ENCODE measurements at places on chromosomes 4 and X.

GRCh38 chrX:116436358-116436816 is at the start of gene SLC6A14:
TSS of gene SLC6A14 (plus strand) at chrX:116436606. CDS start at chrX:116436710, 104 bp downstream.
- no peak for DNase-seq

- DNase-seq, result no peak
Observed at GRCh38 chr4:125693228-125693627, 378.5 kb downstream of the FAT4 start.

DNA sequence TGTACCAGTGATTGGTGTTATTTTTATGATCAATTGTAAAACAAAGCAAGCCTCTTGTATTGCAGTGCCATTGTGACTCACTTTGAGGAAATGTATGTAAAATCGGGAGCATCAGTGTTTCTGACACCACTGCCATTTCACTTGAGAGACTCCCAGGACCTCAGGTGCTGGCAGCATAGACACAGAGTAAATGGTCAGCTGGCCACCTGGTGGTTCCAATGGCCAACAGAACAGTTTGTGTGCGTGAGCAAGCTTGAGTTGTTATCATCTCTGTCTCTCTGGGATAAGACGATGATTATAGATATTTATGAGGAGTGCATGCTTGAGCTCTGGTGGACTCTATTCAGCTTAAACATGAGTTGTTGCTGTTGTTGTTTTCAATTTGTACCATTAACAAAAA is 356.6 kb downstream of the GUCY2F start:
- no peak for DNase-seq

GRCh38 chr4:78553529-78554060 is 2.0 kb downstream of the ANXA3 start:
- DNase-seq, result no peak

DNA sequence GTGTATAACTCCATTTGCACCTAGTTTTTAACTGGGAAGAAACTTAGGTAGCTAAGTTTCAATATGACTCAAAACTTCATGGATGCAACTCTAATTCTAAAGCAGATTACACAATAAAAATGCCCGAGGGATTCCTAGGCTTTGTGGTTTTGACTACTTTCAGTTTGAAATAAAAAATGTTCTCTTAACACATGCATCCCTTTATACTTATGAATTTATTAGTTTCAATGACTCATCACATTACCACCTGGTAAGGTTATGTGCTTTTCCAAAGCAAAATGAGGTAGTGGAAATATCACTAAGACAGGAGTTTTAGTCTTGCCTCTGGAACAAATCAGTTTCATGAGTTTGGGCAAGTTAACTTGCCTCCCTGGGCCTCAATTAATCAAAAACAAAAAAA is 125.5 kb downstream of the OPHN1 start:
- DNase-seq, result no peak

- no peak for DNase-seq
Observed at GRCh38 chrX:131305926-131306325, 16.8 kb upstream of the IGSF1 start.

- no peak for DNase-seq
Observed at GRCh38 chr4:108458681-108459080, 161.7 kb upstream of the RPL34 start.

DNA sequence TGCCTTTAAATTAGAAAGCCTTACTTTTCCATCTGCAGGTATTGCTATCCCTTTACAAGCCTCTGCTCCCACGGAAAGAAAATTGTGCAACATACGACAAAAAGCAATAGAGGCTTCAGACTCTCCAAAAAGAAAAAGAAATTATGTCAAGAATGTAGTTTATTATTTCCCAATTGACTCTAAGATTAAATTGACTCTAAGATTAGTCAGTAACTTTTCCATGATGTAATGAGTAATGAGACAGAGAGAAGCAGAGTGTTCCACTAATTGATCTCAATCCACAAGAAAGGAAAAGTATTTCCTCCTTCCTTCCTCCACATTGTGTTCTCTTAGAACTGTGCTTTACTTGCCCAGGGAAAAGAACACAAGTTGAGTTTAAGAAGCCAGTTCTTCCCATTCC is 345.7 kb upstream of the HS3ST1 start:
- DNase-seq, result no peak

DNA sequence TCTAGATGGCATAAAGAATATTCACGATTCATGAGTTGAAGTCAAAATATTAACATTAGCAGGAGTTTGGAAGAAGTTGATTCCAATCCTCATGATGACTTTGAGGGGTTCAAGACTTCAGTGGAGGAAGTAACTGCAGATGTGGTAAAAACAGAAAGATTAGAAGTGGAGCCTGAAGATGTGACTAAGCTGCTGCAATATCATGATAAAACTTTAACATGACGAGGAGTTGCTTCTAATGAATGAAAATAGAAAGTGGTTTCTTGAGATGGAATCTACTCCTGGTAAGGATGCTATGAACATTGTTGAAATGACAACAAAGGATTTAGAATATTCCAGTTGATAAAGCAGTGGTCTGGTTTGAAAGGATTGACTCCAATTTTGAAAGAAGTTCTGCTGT is 70.1 kb upstream of the TMLHE start:
- DNase-seq, result no peak

- no peak for DNase-seq
Observed at GRCh38 chr4:133402616-133403015, 253.5 kb downstream of the PCDH10 start.

- no peak for DNase-seq
Observed at GRCh38 chr4:3427134-3427476, 14.7 kb upstream of the HGFAC start.

DNA sequence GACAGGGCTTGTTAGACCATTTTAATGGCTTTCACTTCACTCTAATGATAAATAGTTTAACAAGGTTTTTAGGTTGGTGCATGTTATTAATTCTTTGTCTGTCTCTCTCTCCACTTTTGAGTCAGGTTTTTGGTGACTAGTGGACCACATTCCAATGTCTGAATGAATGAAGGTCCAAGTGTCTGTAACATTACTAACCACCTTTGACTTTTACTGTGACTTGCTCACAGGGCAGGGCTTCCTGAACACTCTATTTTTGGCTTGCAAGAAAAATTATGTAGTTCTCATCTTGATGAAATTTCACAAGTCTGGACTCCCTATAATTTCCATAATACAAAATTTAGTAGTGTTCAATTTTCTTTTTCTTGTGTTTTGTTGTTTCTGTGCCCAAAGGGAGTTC is 78.9 kb upstream of the BMPR1B start:
- no peak for DNase-seq

DNA sequence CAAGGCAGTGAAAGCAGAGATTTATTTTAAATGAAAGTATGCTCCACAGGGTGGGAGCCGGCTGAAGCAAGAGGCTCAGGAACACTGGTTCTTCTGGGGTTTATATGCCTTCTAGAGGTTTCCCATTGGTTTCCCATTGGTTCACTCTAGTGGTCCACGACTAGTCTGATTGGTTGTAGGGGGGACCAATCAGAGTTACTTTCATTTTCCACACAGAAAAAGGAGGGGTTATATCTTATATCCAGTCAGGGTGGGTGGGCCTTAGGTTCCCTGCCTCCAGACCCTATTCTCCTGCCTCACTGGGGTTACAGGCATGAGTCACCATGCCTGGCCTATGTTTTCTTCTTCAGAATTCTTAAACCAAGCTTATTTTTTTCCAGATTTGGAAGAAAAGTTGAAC is 101.6 kb downstream of the KLHL8 start:
- DNase-seq, result no peak

DNA sequence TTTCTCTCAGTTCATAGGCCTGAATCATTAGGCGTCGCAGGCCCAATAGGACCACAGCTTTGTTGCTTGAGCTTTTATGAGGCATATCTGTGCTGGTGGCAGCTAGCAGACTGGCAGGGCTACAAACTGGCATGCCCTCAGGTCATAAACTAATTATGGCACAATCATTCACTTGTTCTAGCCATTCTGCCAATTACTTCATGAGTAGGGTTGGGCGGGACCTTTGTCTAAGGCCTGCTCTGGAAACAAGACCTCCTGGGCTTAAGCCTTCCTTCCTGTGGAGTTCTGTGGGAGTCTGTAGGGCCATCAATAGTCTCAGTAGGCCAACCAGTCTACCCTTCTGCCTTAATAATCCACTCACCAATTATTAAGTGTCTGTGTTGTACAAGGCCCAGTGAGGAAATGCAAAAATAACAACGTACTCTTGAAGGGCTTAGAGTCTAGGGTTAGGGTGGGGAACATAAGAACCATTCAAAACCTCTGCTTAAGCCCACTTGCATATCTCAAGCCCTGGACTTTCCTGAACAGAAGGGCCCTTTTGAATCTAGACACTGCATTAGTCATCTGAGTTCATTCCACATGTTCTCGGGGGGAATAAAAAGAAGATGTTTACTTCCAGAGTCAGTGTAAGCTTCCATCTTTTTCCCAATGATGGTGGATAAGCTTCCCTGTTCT is 44.5 kb downstream of the SHROOM4 start:
- no peak for DNase-seq

- no peak for DNase-seq
Observed at GRCh38 chr4:2741626-2742025, 14.5 kb downstream of the TNIP2 start.

DNA sequence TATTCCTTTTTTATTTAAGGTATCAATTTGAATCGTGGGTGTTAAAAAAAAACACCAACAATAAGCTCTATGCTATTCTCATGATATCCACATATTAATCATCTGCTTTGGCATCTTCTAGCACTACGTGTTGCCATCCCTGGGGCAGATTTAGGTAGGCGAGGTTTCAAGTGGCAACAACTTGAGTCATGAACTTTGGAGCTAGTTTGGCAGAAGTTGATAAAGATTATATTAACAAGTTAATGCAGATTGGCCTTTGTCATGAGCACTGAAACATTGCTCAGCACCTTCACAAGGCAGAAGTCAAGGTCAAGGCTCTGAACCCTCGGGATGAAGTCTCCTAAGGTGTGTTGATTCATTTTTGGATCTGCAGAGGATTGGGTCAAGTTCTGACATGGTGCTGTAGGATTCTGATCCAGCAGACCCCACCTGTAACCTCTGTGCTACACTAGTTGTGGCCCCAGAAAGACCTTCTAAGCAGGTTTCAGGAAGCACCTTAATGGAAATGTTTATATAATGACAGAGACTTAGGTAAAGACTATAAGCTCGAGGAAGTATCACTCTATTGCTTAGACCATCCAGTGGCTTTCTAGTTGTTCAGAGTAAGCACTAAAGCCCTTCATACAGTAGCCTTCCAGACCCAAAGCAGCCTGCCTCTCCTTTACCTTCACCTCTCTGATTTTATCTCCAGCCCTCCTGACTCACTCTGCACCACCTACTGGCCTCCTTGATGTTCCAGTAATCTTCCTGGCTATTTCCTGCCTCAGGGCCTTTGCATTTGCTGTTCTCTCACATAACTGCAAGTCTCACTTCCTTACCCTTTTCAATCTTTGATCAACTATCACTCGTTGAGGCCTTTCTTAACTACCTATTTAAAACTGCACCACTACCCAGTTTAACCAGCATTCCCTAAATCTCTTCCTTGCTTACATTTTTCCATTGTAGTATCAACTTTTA is 117.0 kb upstream of the SLC4A4 start:
- no peak for DNase-seq

DNA sequence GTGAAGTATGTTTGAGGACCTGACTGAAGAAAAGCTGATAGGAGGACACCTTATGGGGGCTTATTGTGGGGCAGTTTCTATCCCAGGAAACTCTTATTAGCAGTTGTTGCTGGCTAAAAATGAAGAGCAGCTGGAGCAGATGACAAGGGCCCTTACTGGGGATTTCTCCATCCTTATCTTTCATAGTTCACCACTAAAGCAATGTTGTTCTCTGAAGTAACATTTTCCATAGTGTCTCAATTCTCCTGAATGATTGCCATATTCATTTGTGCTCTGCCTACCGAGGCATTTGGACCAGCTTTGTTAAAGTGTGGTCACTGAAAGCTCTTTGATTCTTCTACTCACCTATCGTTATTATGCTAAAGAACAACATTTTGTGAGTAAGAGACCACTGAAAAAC is 7.7 kb downstream of the ENOX2 start:
- DNase-seq, result no peak

- no peak for DNase-seq
Observed at GRCh38 chrX:70442224-70442623, 2.4 kb upstream of the DLG3 start.

DNA sequence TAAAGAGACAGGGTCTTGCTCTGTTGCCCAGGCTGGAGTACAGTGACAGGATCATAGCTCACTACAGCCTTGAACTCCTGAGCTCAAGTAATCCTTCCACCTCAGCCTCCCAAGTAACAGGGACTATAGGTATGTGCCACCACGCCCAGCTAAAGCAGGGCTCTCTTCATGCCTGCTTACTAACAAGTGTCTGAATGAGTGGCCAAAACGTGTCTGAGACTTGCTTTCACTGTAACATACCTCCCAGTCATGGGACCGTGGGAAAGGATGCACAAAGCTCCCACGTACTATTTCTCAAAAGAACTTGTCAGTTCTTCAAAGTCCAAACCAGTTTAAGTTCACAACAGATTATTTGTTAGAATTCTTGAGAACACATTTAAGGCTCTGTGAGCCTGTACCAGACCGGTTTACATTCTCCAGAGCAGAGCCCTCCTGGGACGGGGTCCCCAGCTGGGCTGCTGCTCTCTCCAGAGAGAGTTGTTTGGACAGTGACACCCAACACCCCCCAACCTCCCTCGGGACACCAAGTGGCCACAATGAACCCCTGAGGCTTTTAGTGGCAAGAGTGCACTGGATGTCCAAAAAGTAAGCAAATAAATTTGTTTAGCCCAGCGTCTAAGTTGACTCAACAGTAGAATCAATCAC is 24.1 kb downstream of the SH3KBP1 start:
- no peak for DNase-seq

GRCh38 chrX:16718824-16719333 is 533 bp upstream of the SYAP1 start:
- no peak for DNase-seq

DNA sequence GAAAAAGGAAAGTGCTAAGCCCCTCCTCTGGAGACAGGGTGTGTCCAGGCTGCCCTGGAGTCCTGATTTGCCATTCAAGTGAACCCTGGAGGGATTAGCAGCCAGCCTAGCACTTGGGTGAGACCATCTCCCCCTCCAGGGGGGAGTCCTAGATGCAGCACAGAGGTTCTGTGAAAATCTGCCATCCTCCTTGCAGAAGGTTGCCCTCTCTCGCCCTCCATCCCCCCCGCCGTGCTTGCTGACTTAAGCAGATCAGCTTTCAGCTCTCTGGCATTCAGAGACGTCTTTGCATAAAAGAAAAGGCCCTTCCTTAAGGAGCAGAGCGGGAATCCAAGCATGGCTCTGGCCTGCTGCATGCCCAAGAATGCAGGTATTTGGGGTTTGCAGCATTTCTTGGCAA is 102.1 kb upstream of the SCML1 start:
- peak; percentile 45 for DNase-seq

DNA sequence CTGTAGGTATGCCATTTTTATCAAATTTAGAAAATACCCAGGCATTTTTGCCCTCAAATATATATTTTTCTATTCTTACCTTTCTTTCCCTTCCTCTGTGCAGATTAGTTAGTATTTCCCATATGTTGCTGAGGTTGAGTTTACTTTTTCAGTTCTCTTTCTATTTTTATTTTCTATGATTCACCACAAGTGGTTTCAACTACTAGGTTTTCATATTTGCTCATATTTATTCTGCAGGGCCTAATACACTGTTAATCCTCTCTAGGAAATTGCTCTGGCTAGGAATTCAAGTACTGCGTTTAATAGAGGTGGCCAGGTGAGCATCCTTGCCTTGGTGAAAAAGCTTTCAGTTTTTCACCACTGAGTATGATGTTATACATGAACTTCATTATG is 1535.3 kb upstream of the PCDH10 start:
- no peak for DNase-seq

Data from NCI-H2171 treated with DMSO at 0.1 percent for 48 hours (cell line).